ENCODE measurements at places on chromosomes 6 and 20. TPM values are rescaled to one million over a fixed set of nuclear protein-coding genes. Genes with fewer than 3 reads are reported as not detected.

Gene BMP7
- total RNA-seq, result 45.6 TPM

GRCh38 chr6:45587229-45588060 lies 209.7 kb upstream of the SUPT3H start:
- no peak for DNase-seq

Gene PPARD
- 13.7 TPM for total RNA-seq

GRCh38 chr20:20856306-20856705 lies 143.9 kb upstream of the RALGAPA2 start:
- no peak for DNase-seq

- DNase-seq, result no peak
These were observed 46.4 kb downstream of the HMGN3 start for GRCh38 chr6:79188107-79188506.

Gene EFCAB8
- total RNA-seq, result 2.5 TPM

DNA sequence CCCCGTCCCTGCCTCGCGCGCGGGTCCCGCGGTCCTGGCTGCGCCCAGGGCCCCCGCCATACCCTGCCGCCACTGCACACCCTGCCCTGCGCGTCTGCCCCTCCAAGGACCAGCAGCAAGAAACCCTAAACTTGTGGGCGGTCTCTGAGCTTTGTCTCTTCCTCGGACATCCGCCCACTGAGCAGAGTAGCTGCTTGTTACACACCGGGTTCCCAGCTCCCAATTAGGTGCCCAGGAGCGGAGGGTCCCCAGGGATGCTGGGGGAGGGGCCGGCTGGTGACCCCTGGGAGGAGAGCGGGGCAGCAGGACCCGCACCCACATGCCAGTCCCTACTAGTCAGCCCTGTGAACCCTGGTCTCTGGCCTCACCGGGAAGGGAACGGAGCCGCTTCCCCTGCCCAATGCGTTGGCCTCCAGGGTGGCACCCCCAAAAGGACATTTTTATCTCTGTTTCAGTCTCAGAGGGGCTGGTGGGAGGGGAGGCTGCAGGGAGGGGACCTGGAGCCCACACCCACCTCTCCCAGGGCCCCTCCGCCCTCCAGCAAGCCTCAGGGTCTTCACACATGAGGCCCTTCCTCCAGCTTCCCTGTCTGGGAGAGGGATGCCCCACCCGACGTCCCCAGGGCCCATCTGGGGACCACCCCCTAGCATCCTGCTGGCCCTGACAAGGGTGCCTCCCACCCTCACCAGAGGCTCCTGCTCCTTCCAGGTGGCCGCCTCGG lies 10.5 kb downstream of the STMN3 start:
- DNase-seq, result peak; percentile 76

DNA sequence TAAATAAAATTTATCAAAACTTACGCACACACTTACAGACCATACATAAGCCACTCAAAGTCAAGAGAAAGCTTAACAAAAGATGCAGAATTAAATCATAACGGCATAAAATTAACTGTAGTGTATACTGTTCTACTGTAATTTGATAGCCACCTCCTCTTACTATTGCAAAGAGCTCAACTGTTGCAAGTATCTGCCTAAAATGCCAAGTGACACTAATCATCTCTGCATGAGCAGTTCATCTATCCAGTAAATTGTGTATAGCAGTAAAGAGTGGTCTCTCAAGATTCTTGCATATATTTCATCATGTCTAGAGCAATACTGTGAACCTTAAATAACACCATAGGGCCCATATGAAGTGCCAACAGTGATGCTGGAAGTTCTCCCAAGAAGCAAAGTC lies 12.3 kb downstream of the OR2H2 start:
- no peak for DNase-seq

DNA sequence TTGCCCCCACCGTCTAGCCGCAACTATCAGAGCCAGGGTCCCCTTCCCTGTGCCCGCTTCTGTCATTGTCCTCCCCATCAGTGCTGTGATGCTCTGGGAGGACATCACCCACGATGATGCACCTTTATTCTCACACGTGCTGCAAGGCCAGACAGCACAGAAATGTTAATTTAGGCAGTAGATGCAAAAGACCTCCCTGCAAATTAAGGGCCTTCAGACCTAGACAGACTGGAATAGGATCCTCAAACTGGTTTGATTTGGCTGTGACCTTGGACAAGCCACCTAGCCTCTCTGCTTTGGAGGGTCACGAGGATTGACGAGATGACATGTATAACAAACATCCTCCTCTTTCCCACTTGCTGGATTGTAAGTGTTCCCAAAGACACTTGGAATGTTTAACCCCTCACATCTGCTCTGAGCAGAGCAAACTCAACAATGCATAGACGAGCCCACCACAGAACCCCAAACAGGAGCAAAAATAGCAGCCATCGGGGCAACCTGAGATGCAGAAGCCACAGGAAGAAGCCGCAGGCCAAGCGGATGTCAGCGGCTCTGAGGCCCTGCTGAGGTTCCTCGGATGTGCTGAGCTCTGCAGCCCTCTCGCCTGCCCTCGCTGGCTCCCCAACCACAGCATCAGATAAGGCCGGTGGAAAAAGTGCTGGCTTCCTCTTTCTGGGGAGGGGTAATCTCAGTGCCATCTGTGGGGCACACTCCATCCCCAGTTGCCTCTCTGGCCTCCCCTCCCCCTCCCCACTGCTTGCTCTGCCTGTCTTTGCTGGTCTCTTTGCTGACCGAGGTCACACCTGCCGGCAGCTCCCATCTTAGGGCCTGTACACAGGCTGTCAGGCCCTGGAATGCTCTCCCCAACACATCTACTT lies 35.3 kb downstream of the TOX2 start:
- no peak for DNase-seq

Gene ACSS1
- not detected for total RNA-seq

Gene VNN1
- not detected for total RNA-seq

GRCh38 chr6:141326426-141326825 lies 806.3 kb upstream of the GJE1 start:
- DNase-seq, result no peak

Gene CST7
- not detected for total RNA-seq

Gene DEK
- 171 TPM for total RNA-seq

Gene C20orf144
- not detected for total RNA-seq

GRCh38 chr6:139642346-139642745 lies 267.9 kb upstream of the CITED2 start:
- no peak for DNase-seq

DNA sequence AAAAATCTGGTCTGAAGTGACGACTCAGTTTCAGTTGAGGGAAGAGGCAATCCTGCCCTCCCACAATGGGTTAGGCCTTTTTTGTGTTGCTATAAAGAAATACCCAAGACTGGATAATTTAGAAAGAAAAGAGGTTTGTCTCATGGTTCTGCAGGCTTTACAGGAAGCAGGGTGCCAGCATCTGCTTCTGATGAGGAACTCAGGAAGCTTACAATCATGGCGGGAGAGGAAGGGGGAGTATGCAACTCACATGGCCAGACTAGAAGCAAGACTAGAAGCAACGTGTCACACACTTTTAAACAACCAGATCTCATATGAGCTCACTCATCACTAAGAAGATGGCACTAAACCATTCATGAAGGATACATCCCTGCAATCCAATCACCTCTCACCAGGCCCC lies 529.3 kb downstream of the KIF16B start:
- DNase-seq, result no peak

Gene OVOL2
- total RNA-seq, result 4.8 TPM

Gene TRIM31
- not detected for total RNA-seq

GRCh38 chr6:28737750-28738395 lies 185.9 kb downstream of the TRIM27 start:
- DNase-seq, result peak; percentile 81

- no peak for DNase-seq
These were observed 19.6 kb upstream of the DSE start for GRCh38 chr6:116351101-116351500.

Measured in endodermal cell (in vitro differentiated cells).